Stimulated activated CD8-positive, alpha-beta memory T cell treated with anti-CD3 and anti-CD28 coated beads, Interleukin-7, amount 100 ng/mL, for 1 hour (primary cell): ENCODE measurements at places on chromosomes 12 and 14.

DNA sequence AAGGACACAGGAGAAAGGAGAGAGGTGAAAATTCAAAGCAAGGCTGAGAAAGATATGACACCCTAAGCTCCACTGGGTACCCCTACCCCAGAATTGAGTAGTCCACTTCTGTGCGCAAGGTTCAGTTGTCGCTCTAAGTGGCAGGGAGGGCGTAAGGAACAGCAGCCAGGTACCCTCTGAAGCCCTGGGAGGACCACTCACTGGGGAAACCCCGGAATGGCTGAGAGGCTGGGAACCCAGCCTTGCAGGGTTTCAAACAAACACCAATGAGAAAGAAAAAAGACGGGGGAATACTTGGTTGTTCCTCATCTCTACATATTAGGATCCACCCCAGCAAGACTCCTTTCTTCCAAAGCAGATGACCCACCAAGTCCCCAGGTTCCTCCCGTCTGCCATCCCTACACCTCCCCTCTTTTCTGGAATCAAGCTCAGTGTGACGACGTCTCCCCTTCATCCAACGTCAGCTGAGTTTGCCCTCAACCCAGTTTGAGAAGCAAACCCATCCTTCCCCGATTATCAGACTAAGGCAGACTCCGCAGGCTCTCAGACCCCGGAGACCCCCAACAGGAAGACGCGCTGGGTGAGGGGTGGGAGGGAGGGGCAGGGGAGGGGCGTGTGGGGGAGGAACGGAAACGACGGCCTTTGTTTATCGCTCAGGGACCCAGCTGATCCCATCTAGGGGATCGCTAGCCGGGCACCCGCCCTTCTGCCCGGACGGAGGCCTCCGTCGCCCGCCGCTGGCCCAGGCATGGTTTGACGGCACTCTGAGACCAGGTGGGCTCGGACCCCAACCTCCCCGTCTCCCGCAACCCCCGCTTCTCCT lies 795 bp downstream of the LMBR1L start:
- no peak for DNase-seq

DNA sequence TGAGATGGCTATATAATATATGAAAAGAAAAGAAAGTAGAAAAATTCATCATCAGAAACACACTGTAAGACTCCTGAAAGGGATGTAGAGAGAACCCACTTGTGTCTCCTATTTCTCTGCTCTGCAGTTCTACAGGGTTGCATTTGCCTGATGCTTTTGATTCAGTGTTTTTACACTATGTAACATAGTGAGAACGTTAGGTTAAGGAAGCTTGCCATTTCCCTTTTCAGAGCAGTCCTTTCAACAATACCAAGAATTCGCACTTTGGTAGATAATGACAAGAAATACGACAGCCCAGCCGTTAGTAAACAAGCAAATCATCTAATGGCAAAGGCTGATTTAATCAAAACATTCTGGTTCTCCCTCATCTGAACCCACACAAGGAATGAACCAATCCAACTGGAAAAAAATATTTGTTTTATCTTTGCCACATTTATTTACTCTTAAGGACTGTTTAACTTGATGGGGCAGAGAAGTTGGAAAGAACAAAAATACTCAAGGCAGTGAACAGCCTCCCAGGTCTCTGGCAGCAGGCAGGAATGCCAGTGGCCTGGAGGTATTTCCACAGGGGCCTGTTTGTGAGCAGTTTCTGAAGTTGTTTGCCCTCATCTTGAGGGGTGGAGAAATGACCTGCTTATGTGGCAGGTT lies 30.8 kb upstream of the SOCS2 start:
- DNase-seq, result no peak

DNA sequence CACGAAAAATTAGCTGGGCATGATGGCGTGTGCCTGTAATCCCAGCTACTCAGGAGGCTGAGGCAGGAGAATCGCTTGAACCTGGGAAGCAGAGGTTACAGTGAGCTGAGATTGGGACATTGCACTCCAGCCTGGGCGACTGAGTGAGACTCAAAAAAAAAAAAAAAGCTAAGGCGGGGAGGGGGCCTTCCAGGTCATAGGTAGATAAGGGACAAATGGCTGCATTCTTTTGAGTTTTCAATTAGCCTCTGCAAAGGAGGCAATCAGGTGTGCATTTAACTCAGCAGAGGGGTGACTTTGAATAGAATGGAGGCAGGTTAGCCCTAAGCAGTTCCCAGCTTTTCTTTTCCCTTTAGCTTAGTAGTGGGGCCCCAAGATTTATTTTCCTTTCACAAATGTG lies 743 bp upstream of the AACS start:
- no peak for DNase-seq

GRCh38 chr14:43169722-43170121 lies 1337.4 kb downstream of the FSCB start:
- DNase-seq, result no peak

GRCh38 chr12:9604287-9604686 lies 3.4 kb downstream of the KLRB1 start:
- no peak for DNase-seq

- DNase-seq, result no peak
Measured at GRCh38 chr12:107241411-107241810, 148.1 kb upstream of the CRY1 start.

- no peak for DNase-seq
Measured at GRCh38 chr12:94057262-94058151, 90.9 kb upstream of the PLXNC1 start.

GRCh38 chr12:104138797-104139152 lies 765 bp upstream of the NFYB start:
- no peak for DNase-seq

GRCh38 chr12:45010059-45010458 lies 40.8 kb downstream of the DBX2 start:
- no peak for DNase-seq

DNA sequence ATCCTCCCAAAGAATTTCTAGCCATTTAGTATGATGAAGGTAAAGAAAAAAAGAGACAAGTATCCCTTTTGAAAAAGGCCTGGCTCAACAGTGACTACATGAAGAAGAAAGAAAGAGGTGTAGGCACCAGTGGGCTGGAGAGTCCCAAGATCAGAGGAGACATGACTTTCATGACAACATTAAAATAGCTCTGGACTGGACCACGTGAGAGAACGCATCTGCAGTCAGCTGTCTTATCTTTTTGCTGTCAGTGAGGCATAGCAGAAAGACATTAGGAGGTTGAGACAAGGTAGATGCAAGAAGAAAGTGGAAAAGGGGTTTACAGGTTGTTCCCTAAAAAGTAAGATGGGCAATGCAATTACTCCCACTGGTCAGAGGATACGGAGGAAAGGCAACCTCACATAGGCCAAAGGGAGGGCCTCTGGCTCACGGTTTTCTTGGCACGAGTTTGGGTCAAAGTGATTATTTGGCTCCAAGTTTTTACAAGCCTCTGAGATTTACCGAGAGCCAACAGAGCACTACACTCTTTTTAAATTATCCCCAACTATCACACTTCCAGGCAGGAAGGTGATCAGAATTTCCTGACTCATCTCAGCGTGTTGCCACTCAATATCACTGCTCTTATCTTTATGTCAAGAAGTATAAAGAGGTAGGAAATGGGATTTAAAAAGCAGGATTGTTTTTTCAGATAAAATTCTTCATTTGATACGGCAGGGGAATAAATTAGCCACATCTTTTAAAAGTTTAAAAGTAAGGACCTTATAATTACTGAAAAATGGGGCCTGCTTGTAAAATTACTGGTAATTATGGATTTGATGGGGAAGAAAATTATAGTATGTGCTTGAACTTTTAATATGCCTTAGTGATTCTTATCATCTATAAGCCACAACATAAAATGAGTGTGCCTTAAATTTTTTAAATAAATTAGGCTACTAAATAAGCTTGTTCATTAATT lies 29.2 kb downstream of the TMTC1 start:
- DNase-seq, result no peak

GRCh38 chr12:111141205-111141604 lies 220.8 kb upstream of the MYL2 start:
- DNase-seq, result no peak

GRCh38 chr12:29703528-29703927 lies 80.2 kb downstream of the TMTC1 start:
- DNase-seq, result no peak

- no peak for DNase-seq
Measured at GRCh38 chr12:133057446-133057845, 20.1 kb downstream of the ZNF84 start.

GRCh38 chr12:102883204-102883799 lies 33.7 kb downstream of the PAH start:
- DNase-seq, result peak; percentile 9
